ENCODE measurements at places on chromosomes 16 and 17.

- no peak for DNase-seq
Observed at GRCh38 chr17:8599351-8600011, 31.0 kb downstream of the MYH10 start.

DNA sequence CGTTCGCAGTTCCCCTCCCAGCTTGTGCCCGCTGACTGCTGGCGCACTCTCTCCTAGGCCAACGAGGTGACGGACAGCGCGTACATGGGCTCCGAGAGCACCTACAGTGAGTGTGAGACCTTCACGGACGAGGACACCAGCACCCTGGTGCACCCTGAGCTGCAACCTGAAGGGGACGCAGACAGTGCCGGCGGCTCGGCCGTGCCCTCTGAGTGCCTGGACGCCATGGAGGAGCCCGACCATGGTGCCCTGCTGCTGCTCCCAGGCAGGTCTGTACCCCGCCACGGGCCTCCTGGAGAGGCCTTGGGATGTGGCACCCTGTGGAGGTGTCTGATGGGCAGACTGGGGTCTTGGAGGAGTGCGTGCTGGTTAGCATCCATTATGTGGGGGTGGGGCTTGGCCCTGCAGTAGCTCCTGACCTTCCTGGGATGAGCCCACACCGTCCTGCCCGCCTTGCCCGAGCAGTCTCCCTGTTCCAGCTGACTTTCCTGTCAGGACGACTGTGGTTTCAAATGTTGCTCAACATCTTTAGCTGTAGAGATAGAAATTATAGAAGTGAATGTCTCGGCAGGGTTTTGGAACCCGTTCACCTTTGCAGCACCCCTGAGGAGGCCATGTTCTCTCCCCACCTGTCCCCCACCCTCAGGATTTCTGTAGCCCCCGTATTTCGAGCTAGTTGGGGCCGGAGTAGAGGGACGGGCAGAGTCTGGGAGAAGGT, 44.9 kb upstream of the CAPN15 start:
- no peak for DNase-seq

DNA sequence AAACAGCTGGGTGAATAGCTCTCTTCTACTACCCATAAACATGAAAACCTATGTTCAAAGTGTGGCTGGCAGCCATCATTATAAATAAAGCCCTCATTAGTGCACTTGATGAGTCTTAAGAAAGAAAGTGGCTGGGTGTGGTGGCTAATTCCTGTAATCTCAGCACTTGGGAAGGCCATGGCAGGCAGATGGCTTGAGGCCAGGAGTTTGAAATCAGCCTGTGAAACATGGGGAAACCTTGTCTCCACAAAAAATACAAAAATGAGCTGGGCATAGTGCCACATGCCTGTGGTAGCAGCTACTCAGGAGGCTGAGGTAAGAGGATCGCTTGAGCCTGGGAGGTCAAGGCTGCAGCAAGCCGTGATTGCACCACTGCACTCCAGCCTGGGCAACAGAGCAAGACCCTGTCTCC, 28.3 kb upstream of the APPBP2 start:
- DNase-seq, result peak; percentile 46

DNA sequence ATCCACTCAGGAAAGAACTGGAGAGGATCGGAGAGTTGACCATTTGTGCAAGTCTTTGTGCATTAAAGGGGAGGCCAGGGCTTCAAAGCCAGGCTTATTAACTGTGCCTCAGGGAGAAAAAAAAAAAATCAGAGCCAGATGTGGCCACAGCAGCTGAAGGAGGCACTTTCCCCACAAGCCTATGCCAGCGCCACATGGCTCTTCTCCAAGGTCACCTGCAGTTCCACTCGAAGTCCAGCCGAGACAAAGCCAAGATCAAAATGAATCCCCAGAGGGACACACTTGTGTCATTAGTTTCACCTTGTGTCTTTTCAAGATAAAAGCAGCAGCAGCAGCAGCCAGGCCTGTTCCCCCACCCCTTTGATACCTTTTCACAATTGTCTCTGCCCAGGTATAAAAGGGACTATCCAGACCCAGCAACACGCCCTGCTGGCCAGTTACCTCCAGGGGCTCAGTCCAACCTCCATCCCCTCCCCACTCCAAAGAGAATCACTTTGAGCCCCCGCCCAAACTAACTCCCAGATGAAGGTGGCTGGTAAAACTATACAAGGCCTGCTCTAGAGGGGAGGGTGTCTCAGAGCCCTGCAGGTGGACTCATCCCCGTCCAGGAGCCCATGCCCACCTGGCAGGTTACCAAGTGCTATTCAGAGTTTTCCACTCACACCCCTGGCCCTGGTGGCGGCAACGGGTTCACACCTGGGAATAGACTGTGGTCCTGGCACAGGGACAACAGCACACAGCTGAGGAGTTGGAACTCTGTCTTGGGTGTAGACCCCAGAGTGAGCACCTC, 29.2 kb downstream of the AXIN2 start:
- no peak for DNase-seq

- peak; percentile 73 for DNase-seq
Observed at GRCh38 chr17:7988750-7989178, 13.7 kb upstream of the GUCY2D start.
